Activated naive CD4-positive, alpha-beta T cell treated with anti-CD3 and anti-CD28 coated beads for 36 hours (primary cell): ENCODE measurements at places on chromosomes 5 and 9. TPM values are rescaled to one million over a fixed set of nuclear protein-coding genes. Genes with fewer than 3 reads are reported as not detected.

WDR38 gene
- not detected for total RNA-seq

PCDH1 gene
- not detected for total RNA-seq

PAEP gene
- total RNA-seq = not detected

GRCh38 chr9:128724744-128725211, 851 bp upstream of the ZDHHC12 start:
- peak overlapping the region; percentile 86 for H3K27ac ChIP-seq
- H3K27me3 ChIP-seq = no peaks in the 10 kb centered on the region
- peak; percentile 69 for DNase-seq
- H3K36me3 ChIP-seq = peaks cover 2% of the 10 kb centered on the region

DNA sequence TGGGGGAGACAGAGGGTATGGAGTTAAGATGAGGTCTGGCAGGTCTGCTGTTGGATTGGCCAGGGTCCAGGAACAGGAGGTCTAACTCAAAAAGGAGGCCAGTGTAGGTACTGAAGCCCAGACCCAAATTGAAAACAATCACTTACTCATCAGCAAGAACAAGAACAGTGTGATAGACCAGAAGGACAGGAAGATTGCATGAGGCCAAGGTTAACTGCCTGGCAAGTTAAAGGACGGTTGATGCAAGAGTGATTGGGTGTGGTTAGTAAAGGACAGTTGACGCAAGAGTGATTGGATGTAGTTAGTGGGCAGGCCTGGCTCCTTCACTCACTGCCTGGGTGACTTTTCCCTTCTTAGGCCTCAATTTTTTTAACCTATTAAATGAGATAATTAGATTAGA, 132.6 kb downstream of the PDZD2 start:
- no peak overlapping the region for H3K27ac ChIP-seq
- H3K36me3 ChIP-seq = no peaks in the 10 kb centered on the region
- H3K4me1 ChIP-seq = no peaks in the 10 kb centered on the region
- H3K27me3 ChIP-seq = no peaks in the 10 kb centered on the region
- no peak for DNase-seq

DNA sequence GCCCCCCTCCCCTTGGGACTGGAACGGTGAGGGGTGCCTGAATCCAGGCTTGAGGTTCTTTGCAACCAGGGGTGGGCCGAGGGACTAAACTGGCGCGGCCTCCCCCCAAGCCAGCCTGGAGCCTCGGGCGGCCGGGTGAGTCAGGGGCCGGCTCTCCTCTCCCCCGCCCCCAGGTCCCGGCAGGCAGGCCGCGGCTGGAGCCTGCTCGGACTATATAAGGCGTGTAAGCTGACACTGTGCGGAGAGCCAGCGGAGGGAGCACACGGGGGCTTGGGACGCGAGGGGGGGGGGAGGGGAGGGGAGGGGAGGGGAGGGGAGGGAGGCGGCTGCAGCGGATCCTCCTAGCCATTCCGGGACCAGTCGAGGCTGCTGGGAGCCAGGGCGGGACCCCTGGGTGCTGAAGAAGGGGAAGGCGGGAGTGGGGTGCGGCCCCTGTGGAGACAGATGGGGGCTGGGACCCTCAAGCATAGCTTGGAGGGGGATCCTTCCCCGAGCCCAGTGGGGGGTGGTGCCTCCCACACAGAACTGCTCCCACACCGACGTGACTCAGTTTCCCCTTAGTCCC, 595 bp downstream of the PDLIM7 start:
- H3K4me3 ChIP-seq = peak overlapping the region; percentile 63
- no peak overlapping the region for H3K27ac ChIP-seq
- H3K27me3 ChIP-seq = peaks cover 14% of the 10 kb centered on the region

DNA sequence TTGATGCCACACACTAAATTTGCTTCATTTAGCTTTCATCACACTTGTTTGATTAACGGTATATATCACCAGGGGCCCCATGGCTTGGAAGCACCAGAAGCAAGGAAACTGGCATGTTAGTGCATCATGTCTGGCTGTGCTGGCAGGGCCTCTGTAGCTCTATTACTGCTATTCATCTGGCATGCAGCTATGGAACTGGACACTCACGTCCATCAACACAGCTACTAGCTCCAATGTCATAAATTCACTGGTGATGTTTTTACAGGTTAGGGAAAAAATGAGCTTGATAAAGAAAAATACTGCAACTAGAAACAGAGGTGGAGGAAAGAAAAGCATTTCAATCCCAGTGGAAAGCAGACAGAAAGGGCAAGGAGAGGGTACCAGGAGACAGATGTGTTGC, 343.2 kb downstream of the DEPDC1B start:
- no peak for DNase-seq
- no peak overlapping the region for H3K27ac ChIP-seq
- H3K36me3 ChIP-seq = no peaks in the 10 kb centered on the region
- no peaks in the 10 kb centered on the region for H3K4me1 ChIP-seq
- H3K27me3 ChIP-seq = no peaks in the 10 kb centered on the region

- H3K27me3 ChIP-seq = peaks cover 2% of the 10 kb centered on the region
- no peak overlapping the region for H3K4me3 ChIP-seq
- no peaks in the 10 kb centered on the region for H3K4me1 ChIP-seq
- no peak overlapping the region for H3K27ac ChIP-seq
Observed at GRCh38 chr5:40134883-40135520, 544.7 kb upstream of the PTGER4 start.

GRCh38 chr5:14295610-14296009, 152.5 kb downstream of the TRIO start:
- H3K36me3 ChIP-seq = no peaks in the 10 kb centered on the region
- H3K4me3 ChIP-seq = no peak overlapping the region
- no peak for DNase-seq
- no peaks in the 10 kb centered on the region for H3K27me3 ChIP-seq

DNA sequence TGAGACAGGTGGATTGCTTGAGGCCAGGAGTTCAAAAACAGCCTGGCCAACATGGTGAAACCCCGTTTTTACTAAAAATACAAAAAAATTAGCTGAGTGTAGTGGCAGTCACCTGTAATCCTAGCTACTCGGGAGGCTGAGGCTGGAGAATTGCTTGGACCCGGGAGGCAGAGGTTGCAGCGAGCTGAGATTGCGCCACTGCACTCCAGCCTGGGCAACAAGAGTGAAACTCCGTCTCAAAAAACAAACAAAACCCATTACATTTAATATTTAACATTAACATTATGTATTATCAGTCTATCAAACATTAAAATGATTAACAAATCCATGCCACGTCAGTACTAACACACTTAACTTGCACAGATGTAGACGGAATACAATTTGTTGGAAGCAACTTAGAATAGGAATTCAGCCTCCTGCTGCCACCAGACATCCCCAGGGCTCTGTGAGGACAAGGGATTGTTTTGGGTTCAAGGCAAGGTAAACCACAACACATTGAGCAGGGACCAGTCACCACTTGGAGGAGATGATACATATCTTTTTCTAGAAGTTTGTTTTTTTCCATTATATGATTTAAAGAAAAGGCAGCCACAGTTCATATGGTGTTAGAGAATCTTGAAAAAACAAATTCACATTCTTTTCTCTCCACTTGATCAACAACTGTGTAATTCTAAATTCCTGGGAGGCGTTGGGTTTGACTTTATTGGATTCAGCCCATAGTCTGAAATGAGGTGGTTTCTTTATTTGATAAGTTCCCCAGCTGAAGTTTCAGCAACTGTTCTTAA, 104.1 kb upstream of the BASP1 start:
- H3K4me3 ChIP-seq = no peak overlapping the region
- no peaks in the 10 kb centered on the region for H3K36me3 ChIP-seq
- no peak overlapping the region for H3K27ac ChIP-seq
- H3K27me3 ChIP-seq = peaks cover 5% of the 10 kb centered on the region
- peaks cover under 1% of the 10 kb centered on the region for H3K4me1 ChIP-seq
- no peak for DNase-seq

GRCh38 chr5:54212331-54212730, 98.0 kb downstream of the ARL15 start:
- H3K27ac ChIP-seq = no peak overlapping the region
- no peak overlapping the region for H3K4me3 ChIP-seq
- peaks cover 14% of the 10 kb centered on the region for H3K4me1 ChIP-seq

GRCh38 chr5:142364251-142365145, 39.7 kb upstream of the SPRY4 start:
- H3K27me3 ChIP-seq = no peaks in the 10 kb centered on the region
- H3K27ac ChIP-seq = no peak overlapping the region
- H3K4me1 ChIP-seq = peaks cover 23% of the 10 kb centered on the region
- no peak for DNase-seq
- no peak overlapping the region for H3K4me3 ChIP-seq

- H3K27me3 ChIP-seq = peaks cover 7% of the 10 kb centered on the region
- no peak overlapping the region for H3K27ac ChIP-seq
- peaks cover 2% of the 10 kb centered on the region for H3K4me1 ChIP-seq
- no peaks in the 10 kb centered on the region for H3K36me3 ChIP-seq
- no peak overlapping the region for H3K4me3 ChIP-seq
Observed at GRCh38 chr5:135195270-135195608, 161.2 kb upstream of the PITX1 start.

DNA sequence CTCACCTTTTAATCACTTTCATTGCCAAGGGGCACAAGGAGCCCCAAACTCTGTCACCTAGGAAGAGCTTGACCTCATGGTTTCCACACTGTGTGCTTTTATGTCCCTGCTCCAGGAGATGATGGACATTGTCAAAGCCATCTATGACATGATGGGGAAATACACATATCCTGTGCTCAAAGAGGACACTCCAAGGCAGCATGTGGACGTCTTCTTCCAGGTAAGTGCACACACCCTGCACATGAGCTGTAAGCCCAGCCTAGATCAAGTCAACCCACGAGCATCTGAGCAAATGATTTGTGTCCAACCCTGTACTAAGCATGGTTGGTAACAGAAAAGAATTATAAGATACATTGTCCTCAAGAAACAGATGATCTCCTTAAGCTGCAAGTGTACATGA, 50.8 kb upstream of the GABRP start:
- no peak overlapping the region for H3K4me3 ChIP-seq
- no peaks in the 10 kb centered on the region for H3K36me3 ChIP-seq
- H3K27me3 ChIP-seq = peaks cover 6% of the 10 kb centered on the region
- no peak for DNase-seq
- H3K27ac ChIP-seq = no peak overlapping the region

DNA sequence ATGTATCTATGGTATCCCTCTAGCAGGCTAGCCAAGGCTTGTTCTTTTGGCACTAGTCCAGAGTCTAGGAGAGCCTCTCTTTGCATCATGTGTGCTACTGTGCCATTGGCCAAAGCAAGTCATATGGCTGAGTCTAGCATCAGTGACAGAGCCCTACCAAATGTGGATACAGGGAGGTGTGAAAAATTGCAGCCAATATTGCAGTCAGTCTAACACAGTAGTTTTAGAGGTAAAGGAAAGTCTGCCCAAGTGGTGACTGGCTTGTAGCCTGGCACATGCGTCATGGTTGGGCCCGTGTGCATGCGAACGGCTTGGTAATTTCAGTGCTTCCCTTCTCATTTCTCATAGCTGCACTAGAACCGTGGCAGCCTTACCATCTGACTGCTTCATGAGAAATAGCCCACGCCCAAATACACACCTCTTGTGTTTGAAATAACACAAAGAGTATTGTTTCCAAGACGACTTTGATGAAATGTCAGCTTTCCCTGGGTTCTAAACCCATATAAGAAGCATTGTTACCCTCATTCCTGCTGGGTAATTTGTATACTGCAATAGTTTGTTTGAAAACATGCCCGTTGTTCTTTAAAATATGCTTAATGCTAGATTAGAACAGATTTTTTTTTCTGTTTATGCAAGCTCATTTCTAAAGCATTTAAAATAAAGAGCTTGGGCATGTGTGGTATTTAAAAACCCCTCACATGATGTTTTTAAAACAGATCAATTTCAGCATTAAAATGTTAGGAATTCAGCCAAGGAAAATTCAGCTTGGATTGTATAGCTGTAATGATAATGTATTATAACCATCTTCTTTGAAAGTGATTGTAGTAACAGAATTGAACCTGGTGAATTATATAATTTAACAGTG, 113.2 kb downstream of the TLE4 start:
- H3K27me3 ChIP-seq = no peaks in the 10 kb centered on the region
- H3K27ac ChIP-seq = no peak overlapping the region
- DNase-seq = no peak
- peaks cover 27% of the 10 kb centered on the region for H3K4me1 ChIP-seq

- no peak overlapping the region for H3K4me3 ChIP-seq
- H3K27me3 ChIP-seq = peaks cover 2% of the 10 kb centered on the region
- DNase-seq = no peak
- no peaks in the 10 kb centered on the region for H3K36me3 ChIP-seq
- no peak overlapping the region for H3K27ac ChIP-seq
- peaks cover 10% of the 10 kb centered on the region for H3K4me1 ChIP-seq
Observed at GRCh38 chr9:31799953-31800609, 584.4 kb upstream of the ACO1 start.

DNA sequence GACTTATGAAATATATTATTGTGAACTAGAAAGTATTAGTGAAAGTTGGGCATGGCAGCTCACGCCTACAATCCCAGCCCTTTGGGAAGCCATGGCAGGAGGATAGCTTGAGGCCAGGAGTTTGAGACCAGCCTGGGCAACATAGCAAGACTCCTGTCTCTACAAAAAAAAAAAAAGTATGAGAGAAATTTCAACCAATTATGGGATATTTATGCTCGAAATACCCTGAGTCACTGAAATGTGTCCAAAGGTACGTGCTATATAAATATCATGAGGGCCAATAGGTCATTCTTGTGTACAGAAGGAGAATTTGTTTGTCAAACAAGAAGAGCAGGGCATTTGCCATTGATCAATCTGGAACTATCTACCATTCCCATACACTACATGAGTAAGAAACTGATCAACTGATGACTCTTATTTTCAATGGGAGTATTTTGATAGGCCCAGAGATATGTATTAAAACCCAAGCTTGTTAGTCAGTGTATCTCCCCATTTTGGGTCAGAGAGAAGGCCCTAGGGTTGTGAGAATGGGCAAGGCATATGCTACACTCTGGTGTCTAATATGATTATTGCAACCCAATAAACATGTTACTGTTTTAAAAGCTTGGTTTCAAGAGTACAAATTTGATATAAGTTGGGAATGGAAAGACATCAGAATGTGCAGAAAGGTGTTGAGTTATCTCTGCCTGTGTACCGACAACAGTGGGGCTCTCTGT, 21.7 kb upstream of the HOMER1 start:
- H3K4me3 ChIP-seq = no peak overlapping the region
- no peaks in the 10 kb centered on the region for H3K27me3 ChIP-seq
- H3K4me1 ChIP-seq = no peaks in the 10 kb centered on the region

DNA sequence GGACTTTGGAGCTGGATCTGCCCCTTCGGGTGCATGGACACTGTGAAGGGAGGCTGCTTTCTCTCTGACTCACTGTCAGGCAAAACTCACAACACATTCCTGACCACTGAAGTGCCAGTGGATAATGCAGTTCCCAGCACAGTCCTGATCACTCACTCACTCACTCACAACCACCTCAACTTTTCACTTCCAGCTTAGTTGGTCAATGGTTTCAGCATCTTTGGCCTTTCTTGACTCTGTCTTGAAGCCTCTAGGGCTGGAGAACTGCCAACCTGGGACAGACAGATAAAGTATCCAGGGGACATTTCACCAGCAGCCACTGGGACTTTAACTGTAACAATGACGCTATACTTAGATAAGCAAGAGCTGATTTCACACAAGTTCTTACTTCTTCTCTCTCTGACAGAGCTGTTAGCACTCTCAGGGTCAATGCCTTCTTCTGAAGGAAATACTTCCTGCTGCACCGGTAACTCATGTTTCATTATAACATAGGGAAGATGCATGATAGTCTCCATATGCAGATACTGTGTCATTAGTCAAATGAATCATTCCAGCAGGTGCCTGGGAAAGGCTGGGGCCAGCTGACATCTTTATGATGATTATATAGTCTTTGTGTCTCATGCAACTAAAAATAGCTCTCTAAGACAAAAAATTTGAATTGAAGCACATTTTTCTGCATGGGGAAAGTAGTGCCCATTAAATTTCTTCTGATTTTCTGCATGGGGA, 499.0 kb downstream of the SEMA5A start:
- no peak for DNase-seq
- H3K4me1 ChIP-seq = no peaks in the 10 kb centered on the region
- no peak overlapping the region for H3K27ac ChIP-seq
- no peaks in the 10 kb centered on the region for H3K27me3 ChIP-seq
- H3K4me3 ChIP-seq = no peak overlapping the region
